Stimulated activated CD4-positive, alpha-beta T cell treated with anti-CD3 and anti-CD28 coated beads, Interleukin-12 subunit alpha, Interleukin-12 subunit beta, amount 100 ng/mL, for 48 hours (primary cell): ENCODE measurements at places on chromosomes 1 and 21.

DNA sequence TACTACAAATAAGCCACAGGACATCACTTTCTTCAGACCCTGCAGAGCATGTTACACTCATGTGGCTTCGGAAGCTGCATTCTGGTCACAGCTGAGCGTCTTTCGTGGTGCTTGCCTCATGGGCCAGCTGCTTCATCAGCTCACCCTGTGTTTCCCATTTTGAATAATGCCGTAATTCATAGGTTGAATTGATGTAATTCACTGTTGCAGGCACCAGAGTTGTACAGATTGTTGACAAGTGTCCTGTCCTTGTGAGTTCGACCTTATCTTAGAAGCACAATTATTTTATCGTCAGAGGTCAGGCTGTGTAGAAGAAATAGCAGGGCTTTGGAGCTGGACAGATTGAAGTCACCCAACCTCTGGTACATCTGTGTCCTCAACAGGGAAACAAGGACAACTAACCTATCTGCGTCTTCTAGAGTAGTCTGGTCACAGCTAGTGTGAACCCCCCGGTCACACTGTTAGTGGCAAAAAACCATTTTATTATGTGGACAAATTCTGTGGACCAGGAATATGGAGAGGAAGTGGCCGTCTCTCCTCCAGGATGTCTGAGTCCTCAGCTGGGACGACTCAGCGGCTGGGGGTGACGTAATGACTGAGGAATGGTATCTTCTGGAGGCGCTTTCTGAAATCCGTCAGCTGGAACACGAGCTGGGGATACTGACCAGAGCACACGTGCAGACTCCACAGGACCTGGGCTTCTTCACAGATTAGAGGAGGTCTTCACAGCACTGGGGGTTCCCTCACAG lies 17.8 kb downstream of the PKNOX1 start:
- no peak for DNase-seq

- no peak for DNase-seq
Observed at GRCh38 chr21:41669533-41669830, 97.4 kb downstream of the RIPK4 start.

DNA sequence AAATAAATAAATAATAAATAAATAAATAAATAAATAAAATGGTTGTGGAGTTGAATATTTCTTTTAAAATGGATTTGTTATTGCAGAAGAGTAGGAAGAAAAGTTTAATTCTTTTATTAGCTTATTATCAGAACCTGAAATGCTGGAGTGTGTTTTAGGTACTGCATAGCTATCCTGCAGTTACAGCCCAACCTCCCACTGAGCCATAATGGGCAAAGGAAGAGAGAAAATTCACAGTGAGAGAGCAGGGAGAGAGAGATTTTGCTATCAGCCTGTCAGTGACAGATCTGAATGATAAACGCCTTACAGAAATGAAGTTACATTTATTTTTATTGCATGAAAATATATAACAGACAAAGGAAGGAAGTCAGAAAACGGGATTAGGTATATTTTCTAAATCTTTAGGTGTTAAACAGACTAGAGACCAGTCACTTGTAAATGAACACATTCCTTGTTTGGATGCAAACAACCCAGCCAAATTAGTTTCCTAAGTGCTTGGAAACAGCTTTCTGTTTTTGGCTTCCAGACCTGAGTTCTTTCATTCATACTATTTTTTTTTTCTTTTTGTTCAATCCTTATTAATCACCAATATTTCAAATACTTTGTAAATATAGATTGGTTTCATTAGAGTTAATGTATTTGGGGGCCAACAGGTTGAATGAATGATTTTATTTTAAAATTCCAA lies 425.3 kb downstream of the USP25 start:
- no peak for DNase-seq

GRCh38 chr1:204358605-204359004 lies 1.1 kb downstream of the PLEKHA6 start:
- DNase-seq, result no peak

DNA sequence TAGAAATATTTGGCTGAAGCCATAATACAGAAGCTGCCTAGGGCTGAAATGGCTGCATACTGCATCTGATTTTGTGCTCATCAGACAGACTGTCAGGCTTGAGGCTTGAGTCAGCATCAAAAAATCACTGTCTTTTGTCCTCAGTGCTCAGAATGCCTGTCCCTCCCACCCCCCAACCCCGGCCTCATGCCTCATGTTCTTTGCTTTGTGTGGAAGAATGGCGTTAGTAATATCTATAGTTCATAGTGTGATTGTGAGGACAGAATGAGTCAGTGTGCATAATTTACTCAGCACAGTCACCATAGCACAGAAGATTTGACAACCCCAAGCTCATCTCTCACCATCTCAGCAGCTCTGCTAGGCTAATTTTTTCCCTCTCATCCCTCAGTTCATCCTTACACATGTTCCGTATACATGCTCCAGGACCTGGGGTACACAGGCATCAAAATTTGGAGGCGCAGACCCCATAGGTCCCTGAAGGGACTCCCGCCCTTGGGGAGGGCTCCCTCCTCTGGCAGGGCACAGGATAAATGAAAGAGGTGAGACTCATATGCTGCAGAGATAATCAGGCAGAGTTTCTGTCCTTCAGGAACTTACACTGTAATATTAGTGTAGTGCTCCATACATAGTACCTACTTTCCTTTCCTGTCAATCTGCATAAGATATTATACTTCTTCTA lies 159.1 kb upstream of the C8B start:
- no peak for DNase-seq

DNA sequence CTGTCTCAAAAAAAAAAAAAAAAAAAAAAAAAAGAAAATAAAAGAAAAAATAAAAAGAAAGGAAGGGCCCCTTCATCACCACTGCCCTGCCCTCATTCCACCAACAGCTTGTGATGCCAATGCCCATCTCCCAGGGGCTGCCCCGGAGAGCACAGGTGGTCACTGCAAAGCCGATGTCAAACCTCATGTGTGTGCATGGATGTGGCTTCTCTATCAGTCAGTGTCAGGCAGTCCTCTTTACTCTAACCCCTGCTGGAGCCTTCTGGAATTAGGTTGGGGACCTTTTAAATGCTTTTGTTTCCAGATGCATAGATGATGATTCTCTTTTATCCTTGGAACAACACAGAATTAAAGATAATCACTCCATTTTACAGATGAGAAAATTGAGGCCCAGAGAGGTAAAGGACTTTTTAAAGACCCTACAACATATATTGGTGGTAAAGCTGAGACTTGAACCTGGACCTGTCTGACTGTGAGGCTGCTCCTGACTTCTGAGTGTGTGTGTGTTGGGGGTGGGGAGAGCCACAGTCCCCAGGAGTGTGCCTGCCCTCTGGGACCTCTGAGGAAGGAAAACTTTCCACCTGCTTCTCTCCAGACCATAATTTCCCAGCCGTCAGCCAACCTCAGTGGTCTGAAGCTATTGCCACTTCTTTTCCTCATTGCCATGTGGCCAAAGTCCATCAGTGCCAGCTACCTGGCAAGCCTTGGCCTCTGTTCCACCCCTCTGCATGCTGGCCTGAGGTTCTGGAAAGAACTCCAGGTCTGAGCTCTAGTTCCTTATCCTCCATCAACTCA lies 3.0 kb upstream of the TMEM54 start:
- no peak for DNase-seq

GRCh38 chr1:19110257-19110927 lies 99.7 kb downstream of the UBR4 start:
- no peak for DNase-seq

DNA sequence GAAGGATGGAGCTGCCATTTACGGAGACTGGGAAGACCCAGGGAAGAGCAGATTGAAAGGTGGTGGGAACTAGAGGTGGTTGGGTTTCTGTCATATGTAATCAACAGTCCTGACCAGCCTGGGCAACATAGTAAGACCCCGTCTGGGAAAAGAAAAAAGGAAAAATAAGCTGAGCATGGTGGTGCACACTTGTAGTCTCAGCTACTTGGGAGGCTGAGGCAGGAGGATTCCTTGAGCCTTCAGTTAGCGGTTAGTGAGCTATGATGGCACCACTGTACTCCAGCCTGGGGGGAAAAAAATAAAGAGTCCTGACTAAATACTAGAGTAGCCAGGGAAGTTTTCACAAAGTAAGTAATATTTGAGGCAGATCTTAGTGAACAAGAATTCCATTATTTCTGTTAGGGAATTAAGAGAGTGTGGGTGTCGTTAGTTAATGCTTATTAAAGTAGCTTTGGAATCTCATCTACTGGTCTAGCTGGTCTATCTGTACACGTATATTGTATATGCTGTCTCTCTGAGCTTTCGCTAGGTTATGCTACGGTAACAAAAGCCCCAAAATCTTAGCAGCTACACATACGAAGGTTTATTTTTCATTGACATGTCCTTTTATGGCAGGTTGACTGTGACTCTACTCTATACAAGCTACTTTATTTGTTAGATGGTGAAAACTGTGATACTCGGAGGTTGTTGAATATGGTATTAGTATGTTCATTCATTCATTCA lies 4.4 kb downstream of the NBPF1 start:
- no peak for DNase-seq

GRCh38 chr21:35857095-35857494 lies 203.2 kb downstream of the SETD4 start:
- no peak for DNase-seq

- DNase-seq, result no peak
Observed at GRCh38 chr1:77951328-77951727, 27.5 kb downstream of the FUBP1 start.

GRCh38 chr1:76759171-76759860 lies 108.0 kb upstream of the ST6GALNAC5 start:
- no peak for DNase-seq
